Stimulated activated CD8-positive, alpha-beta memory T cell treated with anti-CD3 and anti-CD28 coated beads, Interleukin-7, amount 100 ng/mL, for 1 hour (primary cell): ENCODE measurements at places on chromosomes 5 and 9.
A peak's percentile ranks its signal among the peaks of the same experiment; 100 is the strongest.

GRCh38 chr5:78895616-78896015 is 89.5 kb downstream of the ARSB start:
- DNase-seq, result no peak

GRCh38 chr5:113162770-113163169 is 186.2 kb downstream of the DCP2 start:
- DNase-seq, result no peak

GRCh38 chr9:36765468-36766341 is 193.0 kb downstream of the MELK start:
- DNase-seq, result peak; percentile 80

GRCh38 chr9:115888131-115888530 is 265.5 kb upstream of the PAPPA start:
- no peak for DNase-seq

- no peak for DNase-seq
Observed at GRCh38 chr5:31213705-31214121, 20.2 kb downstream of the CDH6 start.

DNA sequence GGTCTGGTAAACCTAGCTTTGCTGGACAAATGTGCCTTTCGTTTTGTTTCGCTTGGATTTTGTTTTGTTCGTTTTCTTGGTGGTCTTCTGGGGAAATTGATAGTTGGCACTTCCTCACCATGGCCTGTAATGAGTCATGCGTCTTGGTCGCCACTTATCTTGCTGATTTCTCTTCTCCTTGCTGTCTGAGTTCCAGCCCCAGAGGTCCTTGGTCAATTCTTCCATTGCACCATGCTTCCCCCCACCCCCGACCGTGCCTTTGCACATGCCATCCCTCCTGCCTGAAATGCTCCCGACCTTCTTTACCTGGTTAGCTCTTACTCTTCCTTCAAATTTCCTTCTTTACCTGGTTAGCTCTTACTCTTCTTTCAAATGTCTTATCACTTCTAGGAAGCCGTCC is 168.7 kb upstream of the MSX2 start:
- DNase-seq, result no peak

DNA sequence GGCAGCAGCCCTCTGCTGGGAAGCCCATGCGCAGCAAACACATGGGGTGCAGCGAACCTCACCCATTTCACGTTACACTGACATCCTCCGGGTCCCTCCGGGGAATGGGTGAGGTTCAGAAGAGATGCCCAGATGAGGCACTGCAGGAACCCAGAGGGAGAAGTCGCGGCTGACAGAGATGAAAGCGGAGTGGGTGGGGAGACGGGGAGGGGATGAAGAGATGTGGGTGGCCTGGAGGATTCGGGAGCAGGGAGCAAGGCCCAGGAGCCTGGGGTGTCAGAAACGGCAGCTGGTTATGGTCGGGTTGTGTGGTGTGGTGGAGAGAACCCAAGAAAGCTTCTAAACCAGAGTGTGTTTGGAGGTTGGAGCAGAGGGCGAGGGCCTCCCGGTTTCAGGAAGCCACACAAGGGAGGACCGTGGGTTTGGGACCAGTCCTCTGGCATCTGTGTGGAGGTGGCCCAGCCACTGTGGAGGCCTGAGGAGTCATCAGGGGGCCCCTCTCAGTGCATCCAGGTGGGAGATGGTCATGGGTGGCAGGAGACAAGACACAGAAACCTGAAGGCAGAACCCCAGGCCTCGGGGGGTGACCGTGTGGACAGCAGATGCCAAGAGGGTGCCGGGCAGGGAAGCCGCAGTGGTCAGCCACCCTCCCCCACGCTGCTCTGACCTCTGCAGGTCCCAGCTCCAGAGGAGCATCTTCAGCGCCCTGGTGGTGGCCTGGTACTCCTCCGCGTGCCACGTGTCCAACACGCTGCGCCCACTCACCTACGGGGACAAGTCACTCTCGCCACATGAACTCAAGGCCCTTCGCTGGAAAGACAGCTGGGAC is 8.6 kb downstream of the UCK1 start:
- DNase-seq, result no peak

- no peak for DNase-seq
Observed at GRCh38 chr5:21765406-21765805, 1087.7 kb downstream of the CDH12 start.

DNA sequence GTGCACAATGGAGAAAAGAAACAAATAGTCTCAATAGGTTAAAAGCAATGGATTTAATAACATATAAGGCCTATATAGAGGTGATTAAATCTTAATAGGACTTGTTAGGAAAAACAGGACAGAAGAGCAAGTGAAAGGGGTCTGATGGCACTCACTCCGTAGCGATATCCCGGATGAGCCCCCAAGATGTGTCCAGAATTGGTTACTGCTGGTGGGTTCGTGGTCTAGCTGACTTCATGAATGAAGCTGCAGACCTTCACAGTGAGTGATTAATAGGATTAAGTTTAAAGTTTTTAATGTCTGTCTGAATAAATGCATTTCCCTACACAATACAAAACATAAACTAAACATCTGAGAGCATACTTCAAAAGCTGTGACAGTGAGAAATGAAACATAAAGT is 110.4 kb upstream of the FAM174A start:
- no peak for DNase-seq

GRCh38 chr9:132644251-132644650 is 25.5 kb downstream of the DDX31 start:
- DNase-seq, result no peak

- DNase-seq, result no peak
Observed at GRCh38 chr9:2181792-2182191, 166.6 kb downstream of the SMARCA2 start.

DNA sequence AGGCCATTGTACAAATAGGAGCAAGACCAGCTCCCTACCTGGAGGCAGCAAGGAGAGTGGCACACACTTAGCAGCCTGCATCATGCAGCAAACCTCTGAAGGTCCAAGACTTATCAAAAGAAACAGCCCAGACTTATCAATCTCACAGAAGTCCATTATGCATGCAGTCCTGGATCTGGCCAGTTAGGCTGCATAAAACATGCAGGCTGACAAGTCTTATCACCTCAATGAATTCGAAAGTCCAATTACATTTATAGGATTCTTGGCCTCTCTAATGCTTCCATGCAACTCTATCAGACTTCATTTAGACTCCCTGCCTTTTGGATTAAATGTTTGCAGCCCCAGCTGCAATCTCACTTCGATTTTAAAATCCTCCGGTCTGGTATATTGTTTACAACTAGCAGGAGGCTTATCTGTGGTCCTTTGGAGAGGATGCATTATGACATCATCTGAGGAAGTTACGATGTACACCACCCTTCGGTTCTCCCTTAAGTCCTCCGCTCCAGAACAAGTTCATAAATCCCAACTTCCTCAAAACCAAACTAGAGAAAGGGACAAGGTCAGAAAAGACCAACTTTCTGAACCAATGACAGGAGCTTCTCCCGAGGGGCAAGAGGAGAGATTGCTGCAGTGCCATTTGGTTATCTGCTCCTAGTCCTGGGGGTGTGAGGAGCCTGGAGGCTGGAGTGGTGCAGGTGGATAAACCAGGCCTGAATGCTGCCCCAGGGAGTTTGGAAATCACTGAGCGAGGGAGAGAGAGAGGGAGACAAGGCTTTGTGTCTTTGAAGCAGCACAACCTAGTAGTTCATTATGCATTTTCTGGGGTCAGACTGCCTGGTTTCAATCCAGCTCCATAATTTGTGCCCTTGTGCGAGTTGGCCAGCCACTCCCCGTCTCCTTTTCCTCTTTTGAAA is 313.9 kb downstream of the TLE1 start:
- DNase-seq, result no peak

DNA sequence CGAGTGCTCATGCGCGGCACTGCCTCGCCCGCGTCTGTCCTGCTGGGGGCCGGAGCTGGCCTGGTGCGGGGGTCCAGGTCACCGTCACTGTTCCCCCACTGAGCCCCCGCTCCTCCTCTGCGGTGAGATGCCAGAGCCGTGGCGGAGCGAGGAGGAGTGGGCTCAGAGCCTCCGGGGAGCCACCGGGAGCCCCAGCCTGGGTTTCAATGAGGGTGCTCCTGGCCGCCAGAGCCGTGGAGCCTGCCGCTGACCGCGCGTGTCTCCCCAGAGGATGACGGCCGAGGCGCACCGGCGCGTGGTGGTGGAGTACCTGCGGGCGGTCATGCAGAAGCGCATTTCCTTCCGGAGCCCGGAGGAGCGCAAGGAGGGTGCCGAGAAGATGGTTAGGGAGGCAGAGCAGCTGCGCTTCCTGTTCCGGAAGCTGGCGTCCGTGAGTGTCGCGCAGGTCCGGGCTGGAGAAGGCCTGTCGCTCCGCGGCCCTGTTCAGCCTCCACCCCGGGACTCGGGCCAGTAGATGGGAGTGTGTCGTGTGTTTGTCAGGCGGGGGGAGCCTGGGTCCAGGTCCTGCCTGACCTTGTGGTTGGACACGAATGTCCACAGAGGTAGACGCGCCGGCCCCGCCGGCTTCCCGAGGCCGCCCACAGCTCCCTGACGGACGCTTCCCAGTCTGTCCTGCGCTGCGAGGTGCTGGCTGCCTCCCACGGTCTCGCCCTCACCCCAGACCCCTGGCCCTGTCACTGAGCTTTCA is 22.0 kb downstream of the EXOC3 start:
- no peak for DNase-seq

- DNase-seq, result no peak
Observed at GRCh38 chr5:59542851-59543820, 350.4 kb downstream of the PDE4D start.

DNA sequence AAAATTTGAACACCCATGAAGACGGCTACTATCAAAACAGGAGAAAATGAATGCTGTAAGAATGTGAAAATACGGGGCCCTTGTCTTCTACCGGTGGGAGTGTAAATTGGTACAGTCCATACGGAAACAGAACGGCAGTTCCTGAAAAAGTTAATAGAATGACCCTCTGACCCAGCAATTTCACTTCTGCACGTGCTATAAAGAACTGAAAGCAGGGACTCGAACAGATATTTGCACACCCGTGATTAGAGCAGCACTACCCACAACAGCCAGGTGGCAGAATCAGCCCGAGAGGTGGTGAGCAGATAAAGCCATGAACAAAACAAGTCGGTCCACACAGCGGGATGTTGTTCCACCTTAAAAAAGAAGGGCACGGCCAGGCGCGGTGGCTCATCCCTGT is 22.6 kb upstream of the SLC12A7 start:
- DNase-seq, result no peak

DNA sequence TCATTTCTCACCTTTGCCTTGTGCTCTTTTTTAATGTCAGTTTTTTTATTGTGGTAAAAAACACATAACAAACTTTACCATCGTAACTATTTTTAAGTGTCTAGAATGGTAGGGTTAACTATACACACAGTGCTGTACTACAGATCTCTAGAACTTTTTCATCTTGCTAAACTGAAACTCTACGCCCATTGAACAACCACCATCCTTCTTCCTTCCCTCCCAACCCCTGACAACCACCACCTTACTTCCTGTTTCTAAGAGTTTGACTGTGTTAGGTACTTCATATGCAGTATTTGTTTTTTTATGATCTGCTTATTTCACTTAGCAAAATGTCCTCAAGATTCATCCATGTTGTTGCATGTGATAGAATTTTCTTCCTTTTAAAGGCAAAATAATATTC is 54.9 kb downstream of the PSAT1 start:
- no peak for DNase-seq

- DNase-seq, result no peak
Observed at GRCh38 chr5:180558232-180558631, 33.1 kb downstream of the SCGB3A1 start.

GRCh38 chr9:116760636-116761035 is 73.5 kb downstream of the TRIM32 start:
- DNase-seq, result no peak

- DNase-seq, result no peak
Observed at GRCh38 chr9:137952976-137953666, 75.5 kb downstream of the CACNA1B start.

GRCh38 chr9:105968811-105969466 is 274.6 kb downstream of the TMEM38B start:
- no peak for DNase-seq

DNA sequence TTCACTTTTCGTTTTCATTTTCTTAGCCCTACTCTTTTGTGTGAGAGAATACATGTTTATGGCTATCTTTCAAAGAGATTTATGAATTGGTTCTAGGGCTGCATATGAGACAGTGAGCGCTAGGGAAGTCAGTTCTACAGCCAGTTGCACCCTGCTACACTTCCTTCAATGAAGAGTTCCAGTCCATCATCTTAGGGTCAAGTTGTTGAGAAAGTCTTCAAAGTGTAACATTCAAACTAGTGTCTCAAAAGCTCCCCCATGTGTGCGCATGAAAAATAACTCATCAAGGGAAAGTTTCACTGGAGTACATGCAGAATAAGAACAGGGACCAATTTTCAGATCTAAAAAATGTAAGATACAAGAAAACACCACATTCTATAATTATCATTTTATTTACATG is 317.2 kb downstream of the DEPDC1B start:
- DNase-seq, result no peak

- DNase-seq, result no peak
Observed at GRCh38 chr5:180093651-180094382, 22.3 kb upstream of the RNF130 start.

- no peak for DNase-seq
Observed at GRCh38 chr9:115804206-115804605, 349.4 kb upstream of the PAPPA start.

- DNase-seq, result no peak
Observed at GRCh38 chr5:10543585-10544040, 20.3 kb upstream of the ANKRD33B start.

DNA sequence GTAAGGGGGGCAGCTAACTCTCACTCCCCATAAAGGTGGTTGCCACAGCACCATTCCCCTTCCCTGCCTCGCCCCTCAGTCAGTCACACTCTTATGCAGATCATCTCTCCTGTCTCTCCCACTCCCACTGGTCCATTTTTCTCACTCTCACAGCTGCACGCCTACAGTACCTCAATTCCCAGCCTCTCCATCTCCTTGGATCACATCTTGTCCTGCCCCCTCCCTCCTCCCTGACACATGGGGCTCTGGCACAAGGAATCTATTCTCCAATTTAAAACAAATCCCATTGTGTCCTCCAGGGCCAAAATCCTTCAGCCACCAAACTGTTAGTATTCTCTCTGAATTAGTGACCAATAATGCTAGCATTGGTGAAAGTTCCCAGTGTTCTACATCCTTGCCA is 114.4 kb downstream of the AUH start:
- DNase-seq, result no peak

GRCh38 chr5:44318883-44319282 is 70.3 kb downstream of the FGF10 start:
- DNase-seq, result no peak

- DNase-seq, result no peak
Observed at GRCh38 chr5:15799014-15799413, 299.0 kb downstream of the FBXL7 start.

- DNase-seq, result no peak
Observed at GRCh38 chr5:33235824-33236223, 204.9 kb upstream of the TARS1 start.

- no peak for DNase-seq
Observed at GRCh38 chr5:169251333-169252084, 49.4 kb downstream of the SLIT3 start.

- DNase-seq, result no peak
Observed at GRCh38 chr5:7094626-7095025, 301.3 kb upstream of the ADCY2 start.
